Kidney epithelial cell (primary cell): ENCODE measurements at places on chromosomes 3 and 15.

DNA sequence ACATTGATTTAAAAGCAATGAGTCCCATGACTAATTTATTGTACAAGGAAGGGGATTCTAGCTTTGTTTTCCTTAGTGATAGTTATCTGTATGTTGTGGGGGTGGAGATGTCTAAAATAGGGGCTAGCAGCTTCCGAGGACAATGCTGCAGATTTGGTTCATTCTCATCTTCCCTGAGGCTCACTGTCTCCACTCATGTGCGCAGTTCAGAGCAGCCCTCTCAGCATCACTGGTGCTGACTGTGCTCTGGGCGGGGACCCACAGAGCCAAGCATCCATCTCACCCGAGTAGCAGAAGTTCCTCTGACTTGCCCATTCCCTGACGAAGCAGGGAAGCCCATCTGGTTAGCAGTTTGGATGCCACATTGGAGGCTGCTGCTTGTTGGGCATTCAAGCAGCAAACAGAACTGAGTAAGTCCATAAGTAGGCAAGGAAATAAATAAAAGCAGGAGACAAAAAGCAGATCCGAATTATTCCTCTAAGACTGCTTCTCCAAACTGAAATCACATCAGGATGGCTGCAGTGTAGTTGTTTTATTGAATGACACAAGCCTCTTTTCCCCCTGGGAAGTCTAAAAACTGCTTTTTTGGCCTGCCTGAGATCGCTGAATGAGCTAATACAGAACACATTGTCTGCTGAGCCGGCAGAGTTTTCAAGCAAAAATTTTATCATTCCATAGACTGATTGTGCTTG is 27.5 kb downstream of the RARB start:
- no peak for DNase-seq

DNA sequence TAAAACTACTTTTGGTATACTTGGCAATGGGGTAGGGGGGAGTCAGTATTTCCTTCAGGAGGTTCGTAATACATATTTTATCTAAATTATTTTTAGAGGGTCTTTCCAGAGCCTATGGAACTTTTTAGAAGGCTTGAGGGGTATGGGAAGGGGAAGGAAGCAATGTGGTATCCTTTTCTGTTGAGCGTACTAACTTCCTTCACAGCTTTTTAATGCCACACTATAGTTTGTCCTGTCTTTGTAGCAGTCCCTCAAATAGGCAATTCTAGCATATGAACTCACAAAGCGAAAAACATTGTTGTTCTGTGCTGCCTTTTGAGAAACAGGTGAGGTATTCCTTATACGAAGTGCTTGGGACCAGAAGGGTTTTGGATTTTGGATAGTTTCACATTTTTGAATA is 22.3 kb upstream of the P2RY13 start:
- DNase-seq: no peak

DNA sequence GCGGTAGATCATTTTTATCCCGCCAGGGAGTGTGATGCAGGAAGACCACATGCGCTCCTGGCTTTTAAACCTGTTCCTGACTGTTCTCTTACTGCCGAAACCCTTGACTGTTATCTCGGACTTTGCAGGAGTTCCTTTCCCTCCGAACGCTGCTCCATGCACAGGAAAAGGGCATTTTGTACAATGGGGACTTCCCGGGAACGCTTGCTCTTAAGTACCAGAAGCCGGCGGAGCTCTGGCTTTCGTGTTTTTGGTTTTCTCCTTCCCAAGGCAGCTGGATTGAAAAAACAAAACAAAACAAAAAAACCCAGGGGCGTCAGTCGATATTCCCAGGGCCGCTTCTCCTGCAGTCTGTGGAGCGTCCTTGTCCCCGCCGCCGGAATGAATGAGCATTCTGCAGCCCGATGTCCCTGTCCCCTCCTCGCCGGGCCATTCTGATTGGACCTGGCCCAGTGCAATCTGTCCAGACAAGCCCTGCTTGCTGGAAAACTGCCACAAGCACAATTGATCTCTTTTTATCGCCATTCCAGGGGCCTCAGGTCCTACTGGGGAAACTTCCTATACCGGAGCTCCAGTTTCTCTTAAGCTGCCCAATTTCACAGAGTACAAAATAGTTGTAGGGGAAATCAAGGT is 44.8 kb downstream of the SLC6A1 start:
- no peak for DNase-seq

- no peak for DNase-seq
Measured at GRCh38 chr15:97745481-97746071, 214.9 kb upstream of the ARRDC4 start.

DNA sequence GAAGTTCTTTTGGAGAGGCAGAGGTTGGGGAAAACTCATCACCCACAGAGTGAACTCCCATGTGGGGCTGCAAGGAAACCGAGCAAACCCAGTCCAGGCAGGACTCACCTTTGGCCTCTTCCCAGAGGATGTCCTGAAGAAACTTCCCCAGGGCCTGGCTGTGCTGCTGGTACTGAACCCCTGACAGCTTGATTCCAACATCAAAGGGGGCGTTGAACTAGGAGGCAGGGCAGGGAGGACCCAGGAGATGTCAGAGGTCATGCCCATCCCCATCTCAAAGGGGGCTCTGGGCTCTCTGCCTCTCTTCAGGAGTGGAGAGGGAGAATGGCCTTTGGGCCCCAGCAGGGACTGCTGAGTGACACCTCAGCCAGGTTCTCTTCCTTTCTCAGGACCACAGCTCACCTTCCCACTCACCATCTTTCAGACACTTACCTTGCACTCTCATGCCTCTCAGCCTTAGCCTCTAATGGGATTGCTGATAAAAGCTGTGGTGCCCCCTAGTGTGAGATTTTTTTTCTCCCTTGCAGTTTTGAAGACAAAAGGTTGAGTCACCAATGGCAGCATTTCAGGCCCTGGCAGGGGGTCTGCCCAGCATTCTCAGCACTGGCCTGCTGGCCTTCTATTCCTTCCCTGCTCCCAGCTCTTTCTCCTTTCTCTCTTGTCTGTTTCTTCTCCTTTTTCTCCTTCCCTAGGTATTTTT is 6.0 kb downstream of the GHRL start:
- no peak for DNase-seq

DNA sequence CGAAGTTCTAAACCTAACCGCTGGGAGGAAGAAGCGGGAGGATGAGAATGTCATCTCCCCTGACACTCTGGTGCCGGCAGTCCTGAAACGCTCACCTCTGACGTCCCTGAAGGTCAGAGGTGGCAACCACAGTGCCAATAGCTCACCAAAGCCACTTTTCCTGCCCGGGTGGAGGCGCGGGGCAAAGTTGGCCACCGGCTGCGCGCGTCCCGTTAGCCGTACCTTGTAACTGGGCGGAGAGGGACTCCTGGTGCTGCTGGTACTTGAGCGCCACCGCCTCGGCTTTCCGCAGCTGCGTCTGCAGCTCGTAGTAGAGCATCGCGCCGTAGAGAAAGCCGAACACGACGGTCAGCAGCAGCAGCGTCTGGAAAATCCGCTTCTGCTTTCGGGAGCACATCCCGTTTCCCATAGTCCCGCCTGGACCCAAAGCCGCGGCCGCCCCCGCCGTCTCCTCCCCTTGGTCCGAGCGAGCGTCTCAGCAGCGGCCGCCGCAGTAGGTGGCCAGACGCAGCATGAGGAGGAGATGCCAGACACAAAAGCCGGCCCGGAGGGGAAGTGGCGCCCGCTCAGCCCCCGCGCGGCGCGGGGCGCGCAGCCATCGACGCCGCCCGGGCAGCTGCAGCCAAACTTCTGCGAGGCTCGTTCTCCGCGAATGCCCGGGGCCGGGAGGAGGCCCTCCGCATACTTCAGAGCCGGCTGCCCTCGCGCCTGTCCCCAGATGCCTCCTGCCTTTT is 680 bp downstream of the GOLIM4 start:
- DNase-seq: no peak

DNA sequence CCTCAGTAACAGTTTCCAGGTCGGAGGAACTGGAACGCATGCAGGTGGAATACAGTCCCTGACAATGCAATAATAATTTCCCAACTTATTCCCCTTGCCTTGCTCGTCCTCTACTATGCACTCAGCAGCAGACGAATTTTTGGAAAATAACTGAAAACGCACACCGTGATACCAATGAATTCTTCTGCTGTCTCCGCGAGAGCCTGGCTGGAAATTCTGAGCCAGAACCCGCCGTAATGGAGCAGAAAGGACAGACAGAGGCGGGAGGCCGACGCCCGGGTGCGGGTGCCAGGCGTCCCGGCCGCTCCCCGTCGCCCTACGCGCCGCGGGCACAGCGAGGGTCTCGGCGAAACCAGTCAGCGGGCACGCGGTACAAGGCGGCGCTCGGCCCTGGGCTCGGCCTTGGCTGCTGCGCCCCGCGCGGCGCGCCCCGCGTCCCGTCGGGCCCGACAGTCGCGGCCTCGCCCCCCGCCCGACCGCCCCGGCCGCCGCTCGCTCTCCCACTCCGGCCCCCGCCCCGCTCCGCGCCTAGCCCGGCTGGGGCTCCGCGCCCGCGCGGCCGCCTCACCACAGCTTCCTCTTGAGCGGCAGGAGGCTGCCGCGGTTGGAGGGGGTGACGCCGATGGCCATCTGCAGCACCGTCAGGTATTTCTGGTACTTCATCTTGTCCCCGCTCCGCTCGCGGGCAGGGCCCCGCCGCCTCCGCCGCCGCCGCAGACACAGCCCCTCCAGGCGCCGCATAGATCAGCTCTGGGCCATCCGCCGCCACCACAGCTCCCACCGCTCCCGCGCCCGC is 114.5 kb upstream of the GOLGA8J start:
- DNase-seq: no peak

DNA sequence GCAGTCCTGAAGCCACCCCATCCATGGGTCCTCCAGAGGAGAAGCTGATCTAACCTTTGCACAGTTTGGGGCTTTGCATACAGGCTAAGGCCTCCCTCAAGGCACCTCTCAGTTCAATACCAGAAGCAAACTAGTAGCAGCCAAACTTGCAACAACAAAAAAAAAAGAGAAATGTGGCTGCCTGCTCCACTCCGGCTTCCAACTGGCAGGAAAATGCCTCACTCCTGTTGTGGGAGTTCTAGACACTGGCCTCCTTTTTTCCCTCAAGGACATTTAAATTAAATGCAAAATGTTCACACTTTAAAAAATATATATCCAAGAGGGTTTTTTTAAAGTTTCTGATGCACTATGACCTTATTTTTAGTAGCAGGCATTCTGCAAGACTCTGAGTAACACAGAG is 216.0 kb upstream of the TPM1 start:
- no peak for DNase-seq
